Stimulated activated CD4-positive, alpha-beta T cell treated with anti-CD3 and anti-CD28 coated beads, Interleukin-1b, Interleukin-23, amount 100 ng/mL, for 1 hour (primary cell): ENCODE measurements at places on chromosomes 11 and 22.

DNA sequence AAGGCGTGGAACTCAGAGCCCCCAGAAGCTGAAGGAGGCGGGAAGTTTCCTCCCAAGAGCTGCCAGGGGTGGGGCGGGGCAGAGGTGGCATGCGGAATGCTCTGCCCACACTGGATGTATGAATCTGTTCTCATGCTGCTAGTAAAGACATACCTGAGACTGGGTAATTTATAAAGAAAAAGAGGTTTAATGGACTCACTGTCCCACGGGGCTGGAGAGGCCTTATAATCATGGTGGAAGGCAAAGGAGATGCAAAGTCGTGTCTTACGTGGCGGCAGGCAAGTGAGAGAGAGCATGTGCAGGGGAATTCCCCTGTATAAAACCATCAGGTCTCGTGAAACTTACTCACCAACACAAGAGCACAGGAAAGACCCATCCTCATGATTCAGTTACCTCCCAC, 57.6 kb downstream of the SMIM38 start:
- no peak for DNase-seq

DNA sequence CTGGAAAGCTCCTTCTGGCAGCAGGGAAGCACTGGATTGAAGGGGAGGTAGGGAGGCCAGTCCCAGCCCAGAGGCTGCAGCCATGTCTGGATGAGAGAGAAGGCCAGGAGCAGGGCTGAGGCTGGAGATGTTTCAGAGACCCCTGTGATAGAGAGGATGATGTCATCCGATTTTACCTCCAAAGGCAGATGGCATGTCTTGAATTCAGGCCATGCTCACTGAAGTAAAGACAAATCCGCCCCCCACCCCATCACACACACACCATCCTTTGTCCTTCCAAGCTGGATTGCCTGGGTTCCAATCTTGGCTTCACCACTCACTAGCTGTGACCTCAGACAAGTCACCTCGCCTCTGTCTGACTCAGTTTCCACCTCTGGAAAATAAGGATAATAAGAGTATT, 47.2 kb downstream of the TP53I11 start:
- DNase-seq: no peak

- DNase-seq: no peak
Observed at GRCh38 chr11:129412494-129412893, 36.8 kb downstream of the BARX2 start.

DNA sequence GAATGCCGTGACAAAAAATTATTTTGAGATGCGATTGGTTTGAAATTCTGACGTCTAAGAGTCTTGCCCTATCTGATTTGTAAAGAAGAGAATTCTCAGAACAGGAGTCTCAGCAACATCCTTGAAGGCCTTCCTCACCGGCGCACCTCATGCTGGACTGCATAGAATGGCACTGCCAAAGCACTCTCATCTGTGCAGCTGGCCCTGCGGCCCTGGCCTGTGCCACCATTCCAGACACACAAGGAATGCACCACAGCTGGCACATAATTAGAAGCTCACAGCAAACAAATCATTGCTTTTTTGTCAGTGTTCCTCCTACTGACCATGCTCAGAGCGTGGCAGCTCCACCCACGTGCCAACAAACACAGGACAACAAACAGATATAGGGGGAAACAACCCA, 166.0 kb downstream of the KIRREL3 start:
- DNase-seq: no peak

DNA sequence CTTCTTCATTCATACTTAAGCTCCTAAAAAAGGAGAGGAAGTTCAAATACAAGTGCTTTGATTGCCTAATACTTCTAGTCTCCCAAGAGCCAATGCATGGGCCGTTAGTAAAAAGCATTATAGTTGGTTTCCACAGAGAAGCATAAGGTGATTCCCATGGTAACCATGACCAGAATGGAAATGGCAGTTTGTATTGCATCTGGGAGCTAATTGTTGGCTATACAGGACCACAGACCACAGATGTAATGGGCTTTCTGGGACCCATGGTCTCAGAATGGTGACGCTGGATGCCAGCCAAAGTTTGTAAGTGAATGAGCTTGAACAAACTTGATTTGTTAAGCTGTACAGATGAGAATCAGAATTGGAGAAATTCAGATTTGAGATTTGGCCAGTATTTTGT, 333.9 kb upstream of the C11orf87 start:
- no peak for DNase-seq
